ENCODE measurements at places on chromosomes 5 and 9. TPM values are rescaled to one million over a fixed set of nuclear protein-coding genes. Genes with fewer than 3 reads are reported as not detected.
A peak's percentile ranks its signal among the peaks of the same experiment; 100 is the strongest.

The SYNPO gene
- 52.7 TPM for total RNA-seq

The FRRS1L gene
- total RNA-seq: 4.6 TPM

GRCh38 chr9:107281184-107281583, 1.9 kb upstream of the RAD23B start:
- H3K36me3 ChIP-seq: no peaks in the 10 kb centered on the region
- H3K27ac ChIP-seq: no peak overlapping the region
- H3K27me3 ChIP-seq: no peaks in the 10 kb centered on the region
- DNase-seq: no peak
- no peak overlapping the region for H3K4me3 ChIP-seq
- H3K4me1 ChIP-seq: peaks cover 32% of the 10 kb centered on the region

DNA sequence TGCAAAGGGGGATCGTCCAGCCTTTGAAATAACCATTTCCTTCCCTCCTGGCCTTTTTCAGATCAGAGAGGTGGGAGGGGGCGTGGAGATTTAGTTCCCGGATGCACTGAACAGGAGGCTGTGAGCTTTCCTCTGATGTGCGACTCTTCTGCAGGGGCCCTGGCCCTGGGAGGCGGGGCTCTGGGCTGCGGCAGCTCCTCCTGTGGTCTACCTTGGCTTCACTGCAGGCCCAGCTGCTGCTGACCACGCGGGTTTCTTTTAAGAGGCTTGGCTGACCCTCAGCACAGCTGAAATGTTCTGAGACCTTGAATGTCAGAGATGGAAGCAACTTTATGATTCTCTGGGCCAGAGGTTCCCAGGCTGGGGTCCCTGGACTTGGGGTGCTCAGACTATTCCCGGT, 27.0 kb upstream of the COL15A1 start:
- H3K4me3 ChIP-seq: no peak overlapping the region
- H3K36me3 ChIP-seq: no peaks in the 10 kb centered on the region
- H3K27me3 ChIP-seq: no peaks in the 10 kb centered on the region
- peaks cover 30% of the 10 kb centered on the region for H3K4me1 ChIP-seq
- peak overlapping the region; percentile 59 for H3K27ac ChIP-seq

DNA sequence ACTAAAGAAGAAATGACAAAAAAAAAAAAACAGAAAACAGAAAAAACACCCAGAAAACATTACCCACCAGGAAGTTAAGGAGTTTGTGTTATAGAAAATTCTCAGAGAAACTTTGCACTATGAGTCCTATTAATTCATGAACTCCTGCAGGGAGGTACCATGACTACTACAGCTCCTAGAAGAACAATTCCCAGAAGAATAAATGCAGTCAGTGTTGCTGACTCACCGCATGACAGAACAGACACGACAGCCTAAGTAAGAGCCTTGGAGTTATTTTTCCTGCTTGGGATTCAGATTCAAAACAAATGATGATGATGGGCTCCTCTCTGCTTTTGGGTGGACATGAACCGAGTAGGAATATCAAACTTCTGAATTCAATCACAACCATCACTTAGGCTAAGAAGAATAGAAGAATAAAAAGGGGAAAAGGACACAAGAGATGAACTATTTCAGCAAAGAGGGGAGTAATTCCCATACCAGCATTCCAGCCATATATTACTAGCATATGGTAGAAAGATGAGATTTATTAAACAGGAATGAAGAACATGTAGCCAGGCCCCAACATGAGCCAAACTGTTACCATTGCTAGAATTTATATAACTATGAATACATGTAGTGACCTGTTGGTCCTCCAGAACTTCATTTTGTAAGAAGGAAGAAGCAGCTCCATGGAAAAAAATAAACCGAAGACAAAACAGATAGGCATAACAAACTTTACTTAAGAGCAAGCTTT, 209.6 kb upstream of the PDE4D start:
- H3K36me3 ChIP-seq: no peaks in the 10 kb centered on the region
- DNase-seq: no peak
- no peaks in the 10 kb centered on the region for H3K27me3 ChIP-seq
- H3K4me3 ChIP-seq: no peak overlapping the region
- no peak overlapping the region for H3K27ac ChIP-seq

- H3K36me3 ChIP-seq: no peaks in the 10 kb centered on the region
- no peak for DNase-seq
- no peaks in the 10 kb centered on the region for H3K27me3 ChIP-seq
- H3K4me3 ChIP-seq: no peak overlapping the region
- no peak overlapping the region for H3K27ac ChIP-seq
These were observed 1.8 kb downstream of the GRM6 start for GRCh38 chr5:178993236-178993765.

DNA sequence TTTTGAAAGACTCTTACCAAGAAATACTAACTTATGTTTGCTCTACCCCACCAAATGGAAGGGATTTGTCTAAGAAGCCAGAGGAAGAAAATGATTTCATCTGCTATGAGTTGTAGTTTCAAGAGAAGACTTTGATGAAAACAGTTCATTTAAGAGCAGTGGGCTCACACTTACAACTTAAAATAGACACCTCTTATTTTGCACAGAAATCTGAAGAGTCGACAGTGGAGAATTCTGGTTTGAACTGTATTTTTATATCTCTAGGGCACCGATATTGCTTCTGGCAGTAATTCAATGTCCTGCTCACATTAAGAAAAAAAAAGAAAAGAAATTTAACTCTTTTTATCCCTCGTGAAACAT, 1.9 kb upstream of the DAB2 start:
- H3K4me3 ChIP-seq: no peak overlapping the region
- H3K27ac ChIP-seq: no peak overlapping the region
- H3K36me3 ChIP-seq: no peaks in the 10 kb centered on the region

The TRIP13 gene
- 10.4 TPM for total RNA-seq

The PRDM9 gene
- not detected for total RNA-seq

DNA sequence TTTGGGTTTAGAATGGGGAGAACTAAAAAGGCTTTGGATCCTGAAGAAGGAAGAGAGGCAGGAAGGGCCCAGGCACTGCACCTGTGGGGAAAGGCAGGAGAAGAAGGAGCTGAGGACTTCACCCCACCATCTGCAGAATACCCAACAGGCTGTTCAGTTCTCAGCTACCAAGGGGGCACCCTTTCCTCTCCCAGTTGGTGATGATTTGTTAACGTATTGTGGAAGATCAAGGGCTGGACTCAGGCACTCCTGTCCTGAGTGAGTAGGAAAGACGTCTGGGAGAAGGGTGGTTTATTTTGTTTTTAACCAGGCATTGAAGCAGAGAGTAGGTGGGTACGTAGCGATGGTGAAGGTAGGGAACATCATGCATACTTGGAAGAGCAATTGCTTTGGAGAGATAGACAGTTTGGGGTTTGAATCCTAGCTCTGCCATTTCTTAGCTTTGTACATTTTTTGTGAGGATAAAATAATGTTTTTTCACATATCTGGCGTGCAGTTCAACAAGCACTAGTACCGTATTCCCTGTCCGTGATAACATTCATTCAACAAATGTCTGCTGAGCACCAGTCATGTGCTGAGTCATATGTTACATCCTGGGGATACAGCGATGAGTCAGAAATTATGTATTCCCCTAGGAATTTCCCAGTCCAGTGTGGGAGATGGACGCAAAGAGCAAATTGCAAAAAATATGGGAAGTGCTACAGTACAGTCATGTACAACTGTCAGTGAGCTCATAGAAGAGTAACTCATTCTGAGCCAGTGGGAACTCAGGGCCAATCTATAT, 2.1 kb downstream of the MSANTD3 start:
- no peaks in the 10 kb centered on the region for H3K36me3 ChIP-seq
- peak overlapping the region; percentile 87 for H3K27ac ChIP-seq
- H3K27me3 ChIP-seq: no peaks in the 10 kb centered on the region
- H3K4me3 ChIP-seq: peak overlapping the region; percentile 89
- peak; percentile 54 for DNase-seq

The PGM5 gene
- total RNA-seq: 104 TPM

- H3K36me3 ChIP-seq: no peaks in the 10 kb centered on the region
- H3K27me3 ChIP-seq: peaks cover 17% of the 10 kb centered on the region
- no peak overlapping the region for H3K27ac ChIP-seq
- H3K4me1 ChIP-seq: peaks cover 36% of the 10 kb centered on the region
These were observed 15.8 kb downstream of the ISL1 start for GRCh38 chr5:51398875-51399642.

DNA sequence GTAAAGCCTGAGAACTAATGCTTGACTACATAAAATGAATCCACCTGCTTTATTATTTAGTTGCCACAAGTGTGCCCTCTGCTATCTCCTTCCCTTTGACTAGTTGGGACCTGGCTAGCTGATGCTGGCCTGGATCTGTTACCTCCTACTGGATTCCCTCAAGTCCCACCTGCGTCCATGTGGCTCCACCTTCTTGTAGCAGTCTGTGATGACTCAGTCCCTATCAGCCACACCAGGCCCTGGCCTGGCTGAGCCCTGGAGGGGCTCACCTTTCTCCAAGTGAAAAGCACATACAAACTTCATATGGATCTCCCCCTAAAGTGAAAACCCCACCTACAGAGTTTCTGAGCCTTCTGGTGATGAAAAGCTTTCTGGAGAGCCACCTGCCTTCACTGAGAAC, 611.4 kb downstream of the SEMA5A start:
- H3K4me1 ChIP-seq: no peaks in the 10 kb centered on the region
- H3K27ac ChIP-seq: no peak overlapping the region
- no peaks in the 10 kb centered on the region for H3K27me3 ChIP-seq
- H3K4me3 ChIP-seq: no peak overlapping the region
- no peak for DNase-seq

DNA sequence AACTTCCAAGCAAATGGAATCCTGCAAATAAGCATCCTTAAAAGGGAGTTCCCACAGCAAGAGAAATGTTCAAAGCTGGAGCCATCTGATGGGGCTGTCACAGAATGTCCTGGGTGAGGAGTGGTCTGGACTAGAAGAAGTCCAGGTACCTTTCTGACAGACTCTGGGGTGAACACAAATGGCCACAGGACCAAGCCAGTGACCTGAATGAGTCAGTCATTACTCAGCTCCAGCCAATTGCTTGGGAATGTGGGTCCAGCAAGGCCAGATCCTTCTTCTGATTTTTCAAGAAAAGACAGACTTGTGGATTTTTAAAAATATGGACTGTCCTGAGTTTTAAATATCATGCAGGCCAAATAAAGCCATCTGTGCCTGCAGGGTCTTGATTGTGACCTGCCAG, 30.1 kb downstream of the GALNT10 start:
- peaks cover 6% of the 10 kb centered on the region for H3K36me3 ChIP-seq
- H3K27me3 ChIP-seq: no peaks in the 10 kb centered on the region
- H3K4me1 ChIP-seq: peaks cover 36% of the 10 kb centered on the region
- no peak for DNase-seq
- H3K4me3 ChIP-seq: no peak overlapping the region
- H3K27ac ChIP-seq: peak overlapping the region; percentile 45

- H3K27ac ChIP-seq: peak overlapping the region; percentile 37
- H3K36me3 ChIP-seq: no peaks in the 10 kb centered on the region
- no peak for DNase-seq
- H3K27me3 ChIP-seq: no peaks in the 10 kb centered on the region
- H3K4me1 ChIP-seq: peaks cover 12% of the 10 kb centered on the region
These were observed 7.7 kb upstream of the PHYKPL start for GRCh38 chr5:178240341-178240741.

GRCh38 chr5:150176745-150177477, 10.3 kb downstream of the CDX1 start:
- H3K27me3 ChIP-seq: no peaks in the 10 kb centered on the region
- no peak for DNase-seq
- H3K36me3 ChIP-seq: no peaks in the 10 kb centered on the region
- no peak overlapping the region for H3K4me3 ChIP-seq
- H3K4me1 ChIP-seq: peaks cover 25% of the 10 kb centered on the region

The TNFSF8 gene
- not detected for total RNA-seq

GRCh38 chr9:114893221-114894010, 37.0 kb downstream of the TNFSF8 start:
- no peak for DNase-seq
- no peaks in the 10 kb centered on the region for H3K36me3 ChIP-seq
- peaks cover 15% of the 10 kb centered on the region for H3K4me1 ChIP-seq

DNA sequence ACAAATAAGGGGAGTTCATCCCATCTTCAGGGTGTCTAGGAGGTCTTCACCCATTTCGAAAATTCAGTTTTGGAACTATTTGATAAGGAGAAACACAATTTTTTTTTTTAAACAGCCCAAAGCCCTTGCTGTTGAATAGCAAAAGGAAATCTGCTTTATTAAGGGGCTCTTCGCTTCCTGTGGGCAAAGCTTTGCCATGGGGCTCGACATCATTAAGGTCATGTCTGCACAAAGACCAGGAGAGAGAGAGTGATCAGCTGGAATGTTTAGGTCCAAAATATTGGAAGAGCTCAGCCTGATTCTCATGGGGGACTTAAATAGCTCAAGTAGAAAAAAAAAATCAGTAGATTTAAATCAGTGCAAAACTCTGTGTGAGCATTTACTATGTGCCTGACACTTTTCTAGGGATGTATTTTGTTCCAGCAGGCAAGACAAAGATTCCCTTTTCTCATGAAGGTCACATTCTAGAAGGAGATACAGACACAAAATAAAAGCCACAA, 564.6 kb upstream of the KLF4 start:
- H3K4me3 ChIP-seq: no peak overlapping the region
- H3K36me3 ChIP-seq: no peaks in the 10 kb centered on the region
- DNase-seq: no peak
- H3K27ac ChIP-seq: peak overlapping the region; percentile 65
- H3K27me3 ChIP-seq: no peaks in the 10 kb centered on the region

DNA sequence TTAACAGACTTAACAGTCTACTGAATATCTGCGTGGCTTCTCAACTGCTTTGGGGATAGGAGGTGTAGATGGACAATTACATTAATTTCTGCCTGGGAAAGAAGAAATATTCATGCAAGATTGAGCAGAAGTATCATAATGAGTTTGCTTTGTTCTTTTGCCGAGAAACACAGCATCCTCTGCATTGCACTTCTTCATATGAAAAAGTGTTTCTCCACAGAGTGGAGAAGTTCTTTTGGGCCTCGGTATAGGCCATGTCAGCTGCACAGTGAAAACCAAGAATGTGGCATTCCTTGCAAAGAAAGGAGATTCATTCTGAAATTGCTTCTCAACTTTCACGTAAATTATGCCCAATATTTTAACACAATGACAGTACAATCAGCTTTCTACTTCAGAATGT, 17.6 kb upstream of the SNX2 start:
- H3K27ac ChIP-seq: no peak overlapping the region
- DNase-seq: no peak
- H3K4me3 ChIP-seq: no peak overlapping the region

- H3K27ac ChIP-seq: no peak overlapping the region
- no peaks in the 10 kb centered on the region for H3K36me3 ChIP-seq
- no peaks in the 10 kb centered on the region for H3K4me1 ChIP-seq
- no peak overlapping the region for H3K4me3 ChIP-seq
- no peak for DNase-seq
- H3K27me3 ChIP-seq: no peaks in the 10 kb centered on the region
These were observed 27.2 kb downstream of the ENC1 start for GRCh38 chr5:74613283-74613682.

The PCDHB10 gene
- 2.3 TPM for total RNA-seq

Data from stomach (tissue), 19 donors.